ENCODE measurements at places on chromosomes 1 and 21. TPM values are rescaled to one million over a fixed set of nuclear protein-coding genes. Genes with fewer than 3 reads are reported as not detected.

- no peak for DNase-seq
- peaks cover 14% of the 10 kb centered on the region for H3K4me1 ChIP-seq
- no peaks in the 10 kb centered on the region for H3K27me3 ChIP-seq
- H3K36me3 ChIP-seq, result no peaks in the 10 kb centered on the region
- H3K4me3 ChIP-seq, result no peak overlapping the region
Observed at GRCh38 chr1:158145173-158145719, 35.4 kb upstream of the CD1D start.

NPPB gene
- not detected for total RNA-seq

- no peaks in the 10 kb centered on the region for H3K4me1 ChIP-seq
- no peaks in the 10 kb centered on the region for H3K27me3 ChIP-seq
- H3K4me3 ChIP-seq, result no peak overlapping the region
- no peak overlapping the region for H3K27ac ChIP-seq
- H3K36me3 ChIP-seq, result peaks cover 2% of the 10 kb centered on the region
- no peak for DNase-seq
Observed at GRCh38 chr1:62613325-62613727, 16.0 kb downstream of the ANGPTL3 start.

ZDHHC18 gene
- total RNA-seq, result 39.0 TPM

CEP85 gene
- 45.7 TPM for total RNA-seq

GRCh38 chr1:115225993-115226685, 111.9 kb downstream of the NGF start:
- no peaks in the 10 kb centered on the region for H3K4me1 ChIP-seq
- no peak for DNase-seq
- H3K4me3 ChIP-seq, result no peak overlapping the region
- H3K36me3 ChIP-seq, result no peaks in the 10 kb centered on the region

- peaks cover 1% of the 10 kb centered on the region for H3K36me3 ChIP-seq
- no peaks in the 10 kb centered on the region for H3K27me3 ChIP-seq
- peaks cover 52% of the 10 kb centered on the region for H3K4me1 ChIP-seq
- peak overlapping the region; percentile 81 for H3K4me3 ChIP-seq
- no peak for DNase-seq
Observed at GRCh38 chr21:37368541-37369279, 2.1 kb downstream of the DYRK1A start.

- H3K4me3 ChIP-seq, result no peak overlapping the region
- H3K27me3 ChIP-seq, result peaks cover 2% of the 10 kb centered on the region
- DNase-seq, result no peak
- no peak overlapping the region for H3K27ac ChIP-seq
- no peaks in the 10 kb centered on the region for H3K4me1 ChIP-seq
- no peaks in the 10 kb centered on the region for H3K36me3 ChIP-seq
Observed at GRCh38 chr1:61202854-61203598, 120.7 kb downstream of the NFIA start.

CLDN8 gene
- not detected for total RNA-seq

- H3K27ac ChIP-seq, result no peak within 1 kb of the TSS
- DNase-seq, result peak; percentile 66
- no peaks in the 10 kb centered on the region for H3K36me3 ChIP-seq
- peaks cover 32% of the 10 kb centered on the region for H3K27me3 ChIP-seq
- peaks cover 6% of the 10 kb centered on the region for H3K4me1 ChIP-seq
Observed at GRCh38 chr1:20717452-20718342, at the start of gene KIF17. Gene KIF17, minus strand, starts transcription at chr1:20718007. Its CDS starts 301 bp downstream, at chr1:20717706.

GRCh38 chr1:196897158-196897828, 9.4 kb downstream of the CFHR4 start:
- DNase-seq, result no peak
- H3K27ac ChIP-seq, result no peak overlapping the region
- H3K36me3 ChIP-seq, result no peaks in the 10 kb centered on the region
- H3K27me3 ChIP-seq, result peaks cover 19% of the 10 kb centered on the region
- H3K4me1 ChIP-seq, result no peaks in the 10 kb centered on the region

OR2T29 gene
- not detected for total RNA-seq
